Activated CD4-positive, alpha-beta T cell treated with anti-CD3 and anti-CD28 coated beads, Interleukin-2, amount 50 U/mL, for 4 hours (primary cell): ENCODE measurements at places on chromosomes 13 and 19.

- no peak for DNase-seq
Measured at GRCh38 chr13:101499406-101499805, 46.9 kb downstream of the ITGBL1 start.

- DNase-seq = no peak
Measured at GRCh38 chr19:7605490-7606222, 10.0 kb downstream of the CAMSAP3 start.

- no peak for DNase-seq
Measured at GRCh38 chr13:85216576-85216975, 582.6 kb downstream of the SLITRK6 start.

DNA sequence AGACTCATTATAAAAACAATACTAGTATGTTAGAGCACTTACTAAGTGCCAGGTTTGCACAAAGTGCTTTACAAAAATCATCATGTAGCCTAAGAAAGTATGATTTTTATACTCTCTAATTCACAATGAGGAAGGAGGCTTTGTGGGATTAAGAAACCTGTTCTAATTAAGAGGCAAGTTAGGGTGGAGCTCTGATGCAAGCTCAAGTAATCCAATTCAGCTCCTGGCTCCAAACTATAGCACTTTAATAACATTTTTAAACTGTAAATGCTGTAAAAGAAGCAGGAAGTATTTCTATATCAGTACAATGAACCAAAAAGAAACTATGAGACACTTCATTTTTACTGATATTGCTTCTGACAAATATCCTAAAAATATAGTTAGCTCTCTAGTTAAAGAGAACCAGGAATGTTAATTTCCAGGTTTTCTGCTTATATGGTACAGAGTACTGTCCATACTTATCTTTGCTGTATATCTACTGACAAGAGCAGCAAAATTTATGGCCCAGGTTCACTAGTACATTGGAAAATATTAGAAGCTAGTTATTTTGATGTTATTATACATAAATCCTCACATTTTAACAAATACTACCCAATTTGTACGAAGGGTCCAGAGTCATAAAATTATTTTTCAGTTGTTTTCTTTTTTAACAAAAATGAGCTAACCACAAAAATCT is 482.0 kb downstream of the DIAPH3 start:
- no peak for DNase-seq

DNA sequence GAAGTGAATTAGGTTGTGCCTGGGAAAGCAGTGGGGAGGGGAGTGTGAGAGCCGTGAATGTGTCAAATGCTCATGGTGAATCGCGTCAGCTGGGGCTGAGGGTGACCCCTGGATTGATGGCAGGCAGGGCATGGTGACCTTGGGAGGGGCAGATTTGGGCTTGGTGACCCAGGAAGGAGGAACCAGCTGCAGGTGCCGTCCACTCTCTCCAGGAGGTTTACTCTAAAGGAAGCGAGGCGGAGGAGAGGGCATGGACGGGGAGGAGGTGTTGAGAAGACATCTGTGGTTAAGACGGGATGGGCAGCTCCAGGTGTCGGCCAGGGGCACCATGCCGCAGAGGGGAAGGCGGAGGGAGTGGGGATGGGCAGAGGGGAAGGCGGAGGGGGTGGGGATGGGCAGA is 28.7 kb downstream of the TMEM255B start:
- no peak for DNase-seq

DNA sequence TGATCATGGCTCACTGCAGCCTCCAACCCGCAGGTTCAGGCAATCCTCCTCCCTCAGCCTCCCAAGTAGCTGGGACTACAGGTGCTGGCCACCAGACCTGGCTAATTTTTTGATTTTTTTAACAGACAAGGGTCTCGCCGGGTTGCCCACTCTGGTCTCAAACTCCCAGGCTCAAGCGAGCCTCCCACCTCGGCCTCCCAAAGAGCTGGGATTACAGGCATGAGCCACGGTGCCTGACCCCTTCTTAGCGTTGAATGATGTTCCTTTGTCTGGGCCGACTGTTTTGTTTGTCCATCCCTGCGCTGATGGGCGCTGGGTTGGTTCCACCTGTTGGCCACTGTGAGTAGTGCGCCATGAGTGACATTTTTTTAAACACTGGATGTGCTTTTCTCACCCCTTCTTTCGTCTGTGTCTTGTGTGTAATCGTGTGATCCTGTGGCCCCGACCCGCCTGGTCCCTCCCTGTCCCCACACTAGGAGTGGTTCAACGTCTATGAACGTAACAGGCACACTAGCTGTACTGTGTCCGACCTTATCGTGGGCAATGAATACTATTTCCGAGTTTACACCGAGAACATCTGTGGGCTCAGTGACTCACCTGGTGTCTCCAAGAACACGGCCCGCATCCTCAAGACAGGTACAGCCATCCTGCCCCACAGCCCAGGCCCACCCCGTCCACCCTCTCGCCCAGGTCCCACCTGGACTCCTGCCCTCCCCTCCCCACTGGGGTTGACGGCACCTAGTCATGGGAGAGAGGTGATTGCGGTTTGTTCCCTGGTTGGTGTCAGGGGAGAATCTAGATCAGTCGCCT is 15.0 kb upstream of the EMC10 start:
- DNase-seq = peak; percentile 49

DNA sequence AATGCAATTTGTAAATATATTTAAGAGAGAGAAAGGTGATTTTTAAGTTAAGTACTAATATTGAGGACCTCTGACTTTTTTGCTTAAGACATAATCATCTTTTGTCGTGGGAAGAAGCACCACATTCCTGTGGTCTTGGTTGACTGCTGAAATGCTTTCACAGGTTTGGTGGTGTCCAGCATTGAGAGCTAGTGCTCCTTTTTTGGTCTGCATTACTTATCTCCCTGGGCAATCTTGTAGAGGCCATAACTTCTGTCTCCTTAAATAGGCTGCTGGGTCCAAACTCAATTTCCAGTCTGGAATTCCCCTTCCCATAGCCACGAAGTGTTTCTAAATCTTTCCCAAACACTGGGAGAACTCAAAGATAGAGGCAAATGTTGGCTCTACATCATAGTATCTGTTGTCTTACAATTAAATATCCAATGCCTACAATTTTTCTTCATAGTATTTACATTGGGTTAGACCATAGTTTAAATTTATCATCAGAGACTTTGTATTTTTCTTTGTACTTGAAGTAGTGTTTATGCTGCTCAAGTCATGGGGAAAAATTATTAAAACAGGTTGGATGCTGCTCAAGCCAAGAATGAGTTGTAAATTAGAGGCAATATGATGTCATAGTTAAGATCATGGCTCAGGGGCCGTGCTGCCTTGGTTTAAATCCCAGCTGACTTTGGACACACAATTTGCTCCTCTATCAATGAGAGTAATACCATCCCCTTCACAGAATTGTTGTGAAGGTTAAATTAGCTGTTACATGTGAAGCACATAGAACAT is 105.6 kb downstream of the POSTN start:
- DNase-seq = no peak

- no peak for DNase-seq
Measured at GRCh38 chr13:99811067-99811700, 160.4 kb downstream of the ZIC5 start.

- no peak for DNase-seq
Measured at GRCh38 chr19:46944918-46945628, 74.6 kb upstream of the NPAS1 start.

GRCh38 chr19:35063940-35064818 is 22.7 kb downstream of the HPN start:
- DNase-seq = no peak

DNA sequence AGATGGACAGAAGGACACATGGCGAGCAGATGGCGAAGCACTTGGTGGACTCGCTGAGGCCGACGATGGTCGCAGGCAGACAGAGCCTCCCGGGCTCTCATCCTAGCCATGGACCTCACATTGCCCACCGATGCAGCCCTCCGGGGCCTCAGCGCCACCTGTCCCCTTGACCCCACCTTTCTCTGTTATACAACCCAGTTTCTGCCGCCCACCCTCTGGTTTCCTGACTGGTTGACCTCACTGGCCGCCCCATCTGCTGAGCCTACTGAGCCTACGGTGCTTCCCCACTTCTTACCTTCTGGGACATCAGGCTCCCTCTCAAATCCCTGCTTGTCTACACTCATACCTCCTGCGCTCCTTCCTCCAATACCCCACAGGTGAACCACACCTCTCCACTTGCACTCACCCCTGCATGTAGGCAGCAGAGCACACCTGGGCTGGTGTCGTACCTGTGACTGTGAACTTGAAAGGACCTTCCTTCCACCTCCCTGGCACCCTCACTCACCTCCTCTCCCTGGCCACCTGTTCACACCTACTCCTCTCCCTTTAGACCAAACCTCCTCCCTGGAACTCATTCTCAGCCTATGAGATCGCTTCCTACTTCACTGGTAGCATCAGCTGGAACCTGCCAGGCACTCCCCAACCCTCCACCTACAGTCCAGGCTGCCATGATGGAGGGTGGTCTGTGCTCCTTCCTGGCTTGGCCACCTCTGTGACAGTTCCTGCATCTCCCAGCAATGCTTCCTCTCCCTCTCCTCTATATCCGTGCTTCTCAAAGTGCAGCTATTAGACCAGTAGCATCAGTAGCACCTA is 36.1 kb downstream of the HPN start:
- DNase-seq = no peak

DNA sequence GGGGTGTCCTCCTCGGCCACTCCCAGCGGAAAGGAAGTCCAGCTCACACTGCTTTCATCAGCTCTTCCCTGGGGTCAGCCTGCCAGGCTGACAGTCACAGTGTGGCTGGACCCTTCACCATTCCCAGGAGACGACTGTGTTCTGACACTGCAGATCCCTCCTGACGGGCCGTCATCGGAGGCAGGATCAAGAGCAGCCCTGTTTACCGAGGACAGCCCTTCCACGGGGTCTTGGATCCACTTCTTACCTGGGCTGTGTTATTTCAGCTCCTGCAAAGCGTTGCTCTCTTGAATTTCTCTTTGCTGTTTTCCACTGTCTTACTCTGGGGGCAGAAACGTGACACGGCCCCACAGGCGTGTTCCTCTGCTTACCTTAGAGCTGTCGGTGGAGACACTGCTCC is 149.9 kb upstream of the SOX1 start:
- DNase-seq = no peak

GRCh38 chr13:113448885-113449692 is 4.2 kb downstream of the ADPRHL1 start:
- peak; percentile 68 for DNase-seq

DNA sequence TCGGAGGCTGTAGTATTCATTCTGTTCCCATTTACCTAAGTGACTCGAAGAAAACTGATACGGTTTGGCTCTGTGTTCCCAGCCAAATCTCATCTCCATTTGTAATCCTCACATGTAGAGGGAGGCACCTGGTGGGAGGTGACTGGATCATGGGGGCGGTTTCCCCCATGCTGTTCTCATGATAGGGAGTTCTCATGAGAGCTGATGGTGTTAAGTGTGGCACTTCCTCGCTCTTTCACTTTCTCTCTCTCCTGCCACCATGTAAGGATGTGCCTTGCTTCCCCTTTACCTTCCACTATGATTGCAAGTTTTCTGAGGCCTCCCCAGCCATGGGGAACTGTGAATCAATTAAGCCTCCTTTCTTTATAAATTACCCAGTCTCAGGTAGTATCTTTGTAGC is 23.5 kb downstream of the SLAIN1 start:
- DNase-seq = no peak

- no peak for DNase-seq
Measured at GRCh38 chr13:51266642-51267041, 44.4 kb downstream of the FAM124A start.
